ENCODE measurements at places on chromosomes 7 and 10.

DNA sequence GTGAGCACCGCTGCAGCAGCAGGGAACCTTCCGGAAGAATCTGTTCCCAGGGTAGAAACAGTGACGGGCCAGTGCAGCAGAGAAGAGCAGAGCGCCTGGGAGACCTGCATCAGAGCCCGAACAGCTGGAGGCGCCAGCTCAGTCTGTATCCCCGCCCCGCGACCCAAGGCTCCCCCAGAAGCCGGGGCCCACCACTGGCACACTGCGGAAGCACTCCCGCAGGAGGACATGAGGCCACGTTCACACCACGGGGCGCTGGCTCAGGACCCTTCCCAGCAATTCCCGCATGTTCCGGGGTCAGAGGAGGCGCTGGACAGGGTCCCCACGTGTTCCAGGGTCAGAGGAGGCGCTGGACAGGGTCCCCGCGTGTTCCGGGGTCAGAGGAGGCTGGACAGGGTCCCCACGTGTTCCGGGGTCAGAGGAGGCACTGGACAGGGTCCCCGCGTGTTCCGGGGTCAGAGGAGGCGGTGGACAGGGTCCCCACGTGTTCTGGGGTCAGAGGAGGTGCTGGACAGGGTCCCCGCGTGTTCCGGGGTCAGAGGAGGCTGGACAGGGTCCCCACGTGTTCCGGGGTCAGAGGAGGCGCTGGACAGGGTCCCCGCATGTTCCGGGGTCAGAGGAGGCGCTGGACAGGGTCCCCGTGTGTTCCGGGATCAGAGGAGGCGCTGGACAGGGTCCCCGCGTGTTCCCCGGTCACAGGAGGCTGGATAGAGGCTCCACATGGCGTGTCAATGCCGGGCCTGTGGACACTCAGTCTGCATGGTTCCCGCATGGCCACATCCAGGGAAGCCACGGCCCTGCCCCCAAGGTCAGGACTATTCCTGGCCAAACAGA, 117.6 kb downstream of the MAD1L1 start:
- DNase-seq = no peak

DNA sequence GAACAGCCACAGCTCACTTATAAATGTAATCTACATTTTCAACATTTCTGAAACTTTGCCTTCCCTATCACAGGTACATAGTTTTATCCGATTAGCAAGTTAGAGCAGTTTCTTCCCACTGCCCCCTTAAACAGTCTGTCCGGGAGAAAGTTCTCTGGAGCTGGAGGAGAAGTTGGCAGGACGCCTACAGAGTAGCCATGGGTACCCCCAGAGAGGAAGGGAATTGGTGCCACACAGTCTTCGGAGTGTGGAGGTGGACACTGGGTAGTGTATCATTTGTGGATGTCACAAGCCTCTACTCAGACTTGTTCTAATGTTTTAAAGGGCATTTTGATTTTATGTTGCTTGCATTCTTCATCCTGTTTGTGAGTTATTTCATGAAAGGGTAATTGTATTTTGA, 39.0 kb downstream of the TAF3 start:
- DNase-seq = no peak

GRCh38 chr7:155831807-155832524, 19.7 kb upstream of the SHH start:
- DNase-seq = no peak

- DNase-seq = no peak
Observed at GRCh38 chr7:88432301-88432700, 125.6 kb upstream of the STEAP4 start.

DNA sequence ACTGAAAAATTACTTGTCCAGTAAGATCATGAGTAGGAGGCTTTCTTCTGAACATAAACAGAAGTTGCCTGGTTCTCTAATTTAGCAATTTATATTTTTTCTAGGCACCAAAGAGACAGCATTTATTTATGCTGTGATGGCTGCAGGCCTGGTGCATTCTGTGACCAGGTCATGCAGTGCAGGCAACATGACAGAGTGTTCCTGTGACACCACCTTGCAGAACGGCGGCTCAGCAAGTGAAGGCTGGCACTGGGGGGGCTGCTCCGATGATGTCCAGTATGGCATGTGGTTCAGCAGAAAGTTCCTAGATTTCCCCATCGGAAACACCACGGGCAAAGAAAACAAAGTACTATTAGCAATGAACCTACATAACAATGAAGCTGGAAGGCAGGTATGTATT, 2.8 kb downstream of the WNT16 start:
- no peak for DNase-seq

DNA sequence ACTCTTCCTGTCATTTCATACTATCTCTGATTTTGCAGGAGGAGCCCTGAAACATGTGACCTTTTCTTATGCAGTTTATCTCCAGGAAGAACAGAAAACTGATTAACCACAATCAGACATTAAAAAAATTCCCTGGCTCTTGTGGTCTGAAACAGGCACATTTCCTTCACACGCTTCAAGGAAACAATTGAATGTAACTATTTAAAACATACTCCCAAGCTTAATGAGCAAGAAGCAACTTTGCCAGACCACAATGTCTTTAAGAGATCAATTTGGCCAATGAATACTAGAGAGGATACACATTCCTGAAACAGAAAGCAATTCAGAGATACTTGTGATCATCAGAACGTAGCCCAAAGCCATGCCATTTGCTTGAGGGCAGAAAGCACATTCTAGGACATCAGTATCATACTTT, 65.8 kb downstream of the PIP4K2A start:
- no peak for DNase-seq

GRCh38 chr7:44978511-44979366, at the start of gene MYO1G:
TSS of gene MYO1G (minus strand) at chr7:44979015. CDS start at chr7:44978961, 54 bp downstream.
- DNase-seq = peak; percentile 59

DNA sequence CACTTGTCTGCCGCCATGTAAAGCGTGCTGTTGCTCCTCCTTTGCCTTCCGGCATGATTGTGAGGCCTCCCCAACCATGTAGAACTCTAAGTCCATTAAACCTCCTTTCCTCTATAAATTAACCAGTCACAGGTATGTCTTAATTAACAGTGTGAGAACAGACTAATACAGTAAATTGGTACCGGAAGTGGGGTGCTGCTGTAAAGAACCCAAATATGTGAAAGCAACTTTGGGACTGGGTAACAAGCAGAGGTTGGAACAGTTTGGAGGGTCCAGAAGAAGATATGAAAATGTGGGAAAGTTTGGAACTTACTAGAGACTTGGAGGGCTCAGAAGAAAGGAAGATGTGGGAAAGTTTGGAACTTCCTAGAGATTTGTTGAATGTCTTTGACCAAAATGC, 106.8 kb upstream of the DIP2C start:
- no peak for DNase-seq

DNA sequence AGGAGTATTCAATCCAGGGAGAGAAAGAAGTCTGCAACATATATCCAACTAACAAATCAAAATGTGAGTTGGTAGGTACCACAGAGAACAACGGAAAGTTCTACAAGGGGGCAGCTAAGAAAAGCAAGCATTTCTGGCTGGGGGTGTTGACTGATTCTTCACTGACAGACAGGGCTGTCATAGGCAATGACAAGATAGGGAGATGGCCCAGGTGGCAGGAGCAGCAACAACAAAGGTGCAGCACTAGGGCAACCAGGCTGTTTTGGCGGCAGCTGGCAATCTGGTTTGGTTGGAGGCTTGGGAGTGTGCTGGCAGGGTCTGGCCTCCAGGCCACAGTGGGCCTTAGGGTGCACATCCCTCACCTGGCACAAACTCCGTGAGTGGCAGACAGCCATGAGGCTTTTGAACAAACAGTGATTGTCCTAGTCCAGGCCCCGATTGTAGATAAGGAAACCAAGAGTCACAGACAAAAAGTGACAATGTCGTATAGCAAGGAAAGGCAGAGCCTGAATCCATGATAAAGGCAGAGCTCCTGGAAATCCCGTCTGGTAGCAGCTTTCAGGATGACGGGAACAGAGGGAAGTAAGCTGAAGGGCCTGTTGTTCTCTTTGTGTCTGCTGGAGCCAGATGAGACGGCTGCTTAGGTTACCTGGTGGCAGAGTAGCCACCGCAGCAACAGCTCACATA, 28.4 kb downstream of the DPCD start:
- DNase-seq = no peak

DNA sequence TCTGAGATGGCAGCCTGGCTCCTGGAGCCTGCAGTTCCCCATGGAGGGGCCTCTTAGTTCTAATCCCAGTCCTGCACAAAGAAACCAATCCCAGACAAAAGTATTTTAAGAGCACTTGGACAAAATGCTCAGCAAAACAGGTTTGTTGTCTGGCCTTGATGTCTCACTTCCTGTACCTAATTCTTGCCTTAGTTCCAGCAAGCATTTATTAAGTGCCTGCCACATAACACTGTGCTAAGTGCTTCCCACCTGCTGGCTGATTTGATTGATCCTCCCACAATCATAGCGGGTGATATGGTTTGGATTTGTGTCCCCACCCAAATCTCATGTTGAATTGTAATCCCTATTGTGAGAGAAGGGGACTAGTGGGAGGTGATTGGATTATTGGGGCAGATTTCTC, 65.7 kb upstream of the HABP2 start:
- DNase-seq = no peak

GRCh38 chr7:80843018-80843677, 75.7 kb downstream of the SEMA3C start:
- no peak for DNase-seq

GRCh38 chr10:43041422-43042342, 35.2 kb upstream of the RET start:
- DNase-seq = no peak

DNA sequence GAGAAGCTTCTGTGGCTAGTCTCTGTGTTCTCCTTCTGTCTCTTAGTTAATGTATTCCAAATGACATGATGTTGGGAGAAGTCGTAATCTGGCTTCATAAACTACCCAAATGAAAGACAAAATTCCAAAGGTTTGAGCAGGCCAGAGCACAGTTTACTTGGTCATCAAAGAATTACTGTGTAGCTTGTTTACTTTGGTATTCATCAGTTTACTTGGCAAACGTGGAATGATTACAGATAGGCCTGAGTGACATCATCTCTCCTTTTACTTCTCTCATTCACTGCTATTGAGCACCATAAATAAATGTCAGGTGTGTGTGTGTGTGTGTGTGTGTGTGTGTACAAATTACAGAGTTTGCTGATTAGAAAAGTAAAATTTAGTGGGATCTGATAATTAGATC, 327.3 kb downstream of the PHTF2 start:
- no peak for DNase-seq

DNA sequence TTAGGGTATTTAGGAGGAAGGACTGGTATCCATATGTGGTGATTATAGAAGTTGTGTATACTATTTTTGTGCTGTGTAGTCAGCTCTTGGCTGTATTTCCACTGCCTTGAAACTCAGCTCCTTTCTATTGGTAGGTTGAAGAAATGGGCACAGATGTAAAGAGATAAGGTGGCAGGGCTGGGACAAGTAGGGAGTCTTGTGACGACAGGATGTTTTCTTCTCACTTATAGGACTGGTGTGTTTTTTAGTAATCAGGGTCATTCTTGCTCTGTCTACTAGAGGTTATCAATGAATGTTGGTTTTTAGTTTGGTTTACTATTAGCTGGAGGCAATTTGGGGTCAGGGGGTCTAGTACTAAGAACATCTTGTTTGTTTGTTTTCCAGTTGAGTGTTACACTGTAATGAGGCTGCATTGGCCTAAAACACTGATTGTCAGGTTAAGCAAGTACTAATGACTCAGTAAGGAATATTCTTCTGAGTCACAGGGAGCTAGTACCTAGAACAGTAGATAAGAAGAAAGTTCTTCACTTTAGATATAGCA, 11.8 kb downstream of the UBN2 start:
- no peak for DNase-seq

GRCh38 chr7:70131817-70132216, 533.5 kb downstream of the AUTS2 start:
- DNase-seq = no peak

DNA sequence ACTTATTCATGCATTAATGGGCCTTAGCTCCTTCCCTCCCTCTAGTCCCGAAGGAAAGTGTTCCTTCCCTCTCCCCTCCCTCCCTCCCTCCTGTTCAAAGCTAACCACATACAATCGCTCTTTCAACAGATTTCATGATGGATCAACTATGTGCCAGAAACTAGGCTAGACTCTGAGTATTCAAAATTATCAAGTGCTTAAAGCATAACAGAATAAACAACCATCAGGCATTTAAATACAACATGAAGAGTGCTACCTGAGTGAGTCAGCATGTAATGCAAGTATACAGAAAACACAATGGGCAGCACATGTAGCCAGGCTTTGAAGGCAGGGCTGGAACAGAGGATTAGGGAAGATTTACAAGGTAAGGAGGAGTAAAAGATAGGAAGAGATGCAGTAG, 11.3 kb downstream of the CHCHD3 start:
- DNase-seq = no peak

DNA sequence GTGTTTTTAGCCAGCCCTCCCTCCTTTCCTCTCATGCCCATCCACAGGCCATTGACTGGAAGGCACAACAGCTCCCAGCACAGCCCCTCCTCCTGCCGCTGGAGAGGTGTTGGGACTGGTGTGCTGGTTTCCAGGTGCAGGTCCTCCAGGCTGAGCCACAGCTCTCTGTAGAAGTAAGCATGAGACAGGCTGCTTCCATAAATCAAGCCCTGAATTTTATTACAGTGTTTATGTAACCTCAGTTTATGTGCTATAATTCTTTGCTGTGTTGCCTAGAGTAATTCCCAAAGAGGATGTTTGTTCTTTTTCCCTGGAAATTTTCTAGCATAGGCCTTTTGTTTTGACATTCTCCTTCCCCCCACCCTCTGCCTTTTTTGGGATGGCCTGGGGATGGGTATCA, 445.8 kb downstream of the AUTS2 start:
- DNase-seq = no peak

DNA sequence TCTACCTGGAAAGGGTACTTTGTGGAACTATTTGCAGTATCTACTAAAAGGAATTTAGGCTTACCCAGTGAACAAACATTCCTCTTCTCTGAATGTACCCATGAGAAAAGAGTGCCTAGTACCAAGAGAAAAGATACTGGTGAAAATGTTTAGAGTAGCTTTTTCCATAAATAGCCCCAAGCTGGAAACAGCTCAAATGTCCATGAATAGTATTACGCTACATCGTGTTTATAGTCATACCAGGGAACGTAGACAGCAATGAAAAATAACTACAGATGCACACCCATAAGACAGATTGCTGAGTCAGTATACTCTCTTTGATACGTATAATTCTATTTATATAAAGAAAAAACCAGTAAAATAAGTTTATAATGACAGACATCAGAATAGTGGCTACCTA, 285.9 kb downstream of the KLF6 start:
- no peak for DNase-seq

DNA sequence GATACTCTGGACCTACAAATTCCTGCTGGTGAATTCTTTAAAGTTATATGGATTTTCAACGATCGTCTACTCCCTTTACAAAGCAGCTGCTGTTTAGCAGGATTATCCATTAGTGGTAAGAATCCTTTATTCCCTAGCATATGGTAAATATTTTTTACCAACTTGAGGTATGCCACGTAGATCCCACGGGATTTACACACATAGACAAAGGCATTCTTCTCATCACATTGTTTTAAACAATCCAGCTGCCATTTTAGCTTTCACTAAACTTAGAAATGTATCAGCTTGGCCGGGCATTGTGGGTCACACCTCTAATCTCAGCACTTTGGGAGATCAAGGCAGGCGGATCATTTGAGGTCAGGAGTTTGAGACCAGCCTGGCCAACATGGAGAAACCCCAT, 148.0 kb upstream of the SH2B2 start:
- DNase-seq = no peak

GRCh38 chr7:43509906-43510305, 73.0 kb upstream of the STK17A start:
- DNase-seq = no peak
